Activated T-helper 1 cell treated with anti-CD3 and anti-CD28 coated beads, Interleukin-12 subunit alpha, Interleukin-12 subunit beta, Interleukin-2, Interleukin-4 antibody, amounts not matched to agents 30 ng/mL and 10 ng/mL and 1 ng/mL, durations not matched to agents 14 hours and 24 hours and 36 hours (primary cell): ENCODE measurements at places on chromosomes 13 and 19. TPM values are rescaled to one million over a fixed set of nuclear protein-coding genes. Genes with fewer than 3 reads are reported as not detected.

DNA sequence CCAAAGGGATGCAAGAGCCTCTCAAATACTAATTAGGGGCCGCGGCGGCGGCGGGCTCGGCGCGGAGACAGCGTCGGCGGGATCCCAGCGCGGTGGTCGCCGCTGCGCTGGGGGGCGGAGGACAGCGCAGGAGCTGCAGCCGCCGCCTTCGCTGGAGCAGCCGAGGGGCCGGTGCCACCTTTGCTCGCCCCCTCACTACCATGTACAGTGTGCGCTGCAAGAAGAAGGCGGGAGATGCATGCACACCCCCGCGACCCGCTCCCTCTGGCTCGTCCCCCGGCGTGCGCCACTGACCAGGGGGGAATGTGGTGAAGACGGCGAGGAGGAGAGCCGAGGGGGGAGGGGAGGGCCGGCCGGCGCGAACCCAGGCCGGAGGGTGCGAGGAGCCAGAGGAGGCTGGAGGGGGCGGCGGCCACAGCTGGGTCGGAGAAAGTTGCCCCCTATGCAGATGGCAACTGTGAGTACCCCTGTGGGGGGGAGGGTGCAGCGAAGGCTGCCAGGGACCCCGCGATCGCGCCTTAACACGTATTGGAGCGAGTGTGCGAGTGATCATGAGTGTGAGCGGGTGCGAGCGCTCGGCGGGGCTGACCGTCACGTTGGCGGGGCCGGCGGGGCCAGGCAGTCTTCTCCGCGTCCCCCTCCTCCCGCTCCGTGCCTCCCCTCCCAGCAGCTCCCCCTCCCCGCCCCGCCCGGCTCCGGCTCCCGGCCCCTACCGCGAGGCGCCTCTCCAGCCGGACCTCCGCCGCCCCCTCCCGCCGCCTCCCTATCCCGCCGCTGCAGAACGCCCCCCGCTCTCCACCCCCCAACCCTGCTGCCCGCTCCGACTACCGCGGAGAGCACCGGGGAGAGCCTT is 808 bp downstream of the SLITRK5 start:
- DNase-seq, result no peak

- DNase-seq, result no peak
Observed at GRCh38 chr13:30179597-30180276, 127.6 kb downstream of the KATNAL1 start.

- no peak for DNase-seq
Observed at GRCh38 chr19:6503407-6504201, 1.5 kb upstream of the TUBB4A start.

DNA sequence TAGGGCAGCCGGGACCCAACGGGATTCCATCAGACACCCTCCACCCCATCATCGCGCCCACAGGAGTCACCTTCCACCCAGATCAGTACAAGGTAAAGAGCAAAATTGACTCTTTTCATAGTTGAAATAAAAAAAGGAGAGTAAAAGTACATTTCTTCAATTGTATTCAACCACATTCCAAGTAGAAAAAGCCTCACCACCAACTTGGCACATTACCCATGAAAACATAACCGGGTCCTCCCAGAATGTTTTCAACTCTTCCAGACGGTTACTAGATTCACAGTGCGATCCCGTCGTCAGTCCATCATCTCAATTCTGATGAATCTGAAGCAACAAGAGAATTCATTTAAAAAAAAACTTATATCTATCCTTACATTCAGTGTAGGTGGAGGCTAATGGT is 125.2 kb downstream of the RAB20 start:
- no peak for DNase-seq

DNA sequence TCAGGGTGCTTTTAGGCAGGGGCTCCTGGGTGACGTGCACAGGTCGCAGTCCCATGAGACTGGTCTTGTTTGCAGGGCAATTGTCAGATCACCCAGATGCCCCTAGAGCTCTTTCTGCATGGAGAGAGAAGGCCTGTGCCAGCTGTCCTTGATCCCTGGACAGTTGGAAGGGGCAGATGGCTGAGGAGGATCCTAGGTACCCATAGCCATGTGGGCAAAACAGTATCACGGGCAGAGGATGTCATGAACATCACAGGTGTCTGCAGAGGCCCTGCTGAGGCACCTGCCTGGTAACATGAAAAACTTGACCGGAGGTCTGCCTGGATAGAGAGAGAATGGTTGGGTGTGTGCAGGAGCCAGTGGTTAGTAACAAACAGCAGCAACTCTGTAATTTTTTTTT is 99.3 kb downstream of the ZNF536 start:
- no peak for DNase-seq

GRCh38 chr13:78024996-78025395 is 106.4 kb upstream of the EDNRB start:
- no peak for DNase-seq

- no peak for DNase-seq
Observed at GRCh38 chr19:51091126-51091525, 8.4 kb upstream of the KLK14 start.

DNA sequence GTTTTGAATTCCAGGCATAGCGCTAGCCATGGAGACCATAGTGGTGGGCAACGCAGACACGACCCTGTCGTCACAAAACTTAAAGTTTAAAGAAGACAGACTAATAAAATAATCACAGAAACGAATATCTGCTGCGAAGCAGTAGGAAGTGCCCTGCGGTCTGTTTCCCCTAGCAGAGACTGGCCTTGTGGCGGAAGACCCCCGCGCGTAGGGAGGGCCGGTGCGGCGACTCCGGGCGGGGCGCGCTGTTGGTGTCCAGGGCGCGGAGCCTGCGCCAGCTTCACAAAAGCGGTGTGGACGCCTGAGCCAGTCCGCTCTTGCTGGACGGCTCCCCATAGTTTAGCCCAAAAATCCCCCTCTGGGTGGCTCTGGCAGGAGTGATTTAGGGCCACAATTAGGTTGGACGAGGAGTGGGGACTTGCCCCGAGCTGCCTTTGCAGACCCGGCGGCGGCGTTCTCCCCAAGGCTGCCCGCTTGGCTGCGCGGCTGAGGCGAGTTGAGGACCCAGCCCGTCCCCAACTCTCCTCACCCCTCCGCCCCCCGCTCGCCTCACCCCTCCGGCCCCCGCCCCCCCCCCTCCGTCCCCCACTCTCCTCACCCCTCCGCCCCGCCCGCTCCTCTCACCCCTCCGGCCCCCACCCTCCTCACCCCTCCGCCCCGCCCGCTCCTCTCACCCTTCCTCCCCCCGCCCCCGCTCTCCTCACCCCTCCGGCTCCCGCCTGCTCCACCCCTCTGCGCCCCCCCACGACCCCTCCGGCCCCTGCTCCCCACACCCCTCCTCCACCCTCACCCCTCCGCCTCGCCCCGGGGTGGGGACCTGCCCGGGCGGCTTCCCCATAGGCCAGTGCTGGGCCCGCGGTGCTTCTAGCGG is 14.2 kb upstream of the LATS2 start:
- peak; percentile 6 for DNase-seq

DNA sequence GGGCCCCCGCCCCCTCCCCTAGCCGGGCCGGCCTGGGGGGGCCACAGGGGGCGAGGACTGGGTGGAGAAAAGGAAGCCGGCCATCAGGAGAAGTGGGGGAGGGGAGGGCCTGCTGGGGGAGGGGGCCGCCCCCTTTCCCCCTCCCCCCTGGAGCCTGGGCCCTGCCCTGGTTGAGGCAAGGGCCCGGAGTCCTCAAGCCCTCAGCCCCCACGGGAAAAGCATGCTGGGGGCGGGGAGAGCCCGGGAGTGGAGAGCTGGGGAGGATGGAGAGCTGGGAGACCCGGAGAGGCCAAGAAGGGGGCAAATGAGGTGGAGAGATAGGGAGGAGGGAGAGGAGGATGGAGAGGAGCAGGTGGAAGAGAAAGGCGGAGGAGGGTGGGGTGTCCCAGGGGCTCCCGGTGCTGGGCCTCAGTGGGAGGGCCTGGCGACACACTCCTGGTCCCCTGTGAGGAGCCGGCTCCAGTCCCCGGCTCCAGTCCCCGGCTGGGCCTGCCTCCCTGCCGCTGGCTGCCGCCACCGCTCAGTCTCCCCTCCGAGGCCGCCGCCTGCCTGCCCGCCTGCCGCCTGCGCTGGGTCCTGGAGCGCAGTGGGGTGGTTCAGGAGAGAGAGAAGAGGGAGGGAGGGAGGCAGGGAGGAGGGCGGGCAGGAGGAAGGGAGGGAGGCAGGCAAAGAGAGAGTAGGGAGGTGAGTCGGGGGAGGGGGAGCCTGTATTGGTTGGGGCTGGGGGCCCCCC is at the start of gene GRIK5:
TSS of gene GRIK5 (minus strand) at position 588 of the 733 bp plus-strand sequence. CDS start 4,436 bp downstream, outside the sequence.
- DNase-seq, result no peak

DNA sequence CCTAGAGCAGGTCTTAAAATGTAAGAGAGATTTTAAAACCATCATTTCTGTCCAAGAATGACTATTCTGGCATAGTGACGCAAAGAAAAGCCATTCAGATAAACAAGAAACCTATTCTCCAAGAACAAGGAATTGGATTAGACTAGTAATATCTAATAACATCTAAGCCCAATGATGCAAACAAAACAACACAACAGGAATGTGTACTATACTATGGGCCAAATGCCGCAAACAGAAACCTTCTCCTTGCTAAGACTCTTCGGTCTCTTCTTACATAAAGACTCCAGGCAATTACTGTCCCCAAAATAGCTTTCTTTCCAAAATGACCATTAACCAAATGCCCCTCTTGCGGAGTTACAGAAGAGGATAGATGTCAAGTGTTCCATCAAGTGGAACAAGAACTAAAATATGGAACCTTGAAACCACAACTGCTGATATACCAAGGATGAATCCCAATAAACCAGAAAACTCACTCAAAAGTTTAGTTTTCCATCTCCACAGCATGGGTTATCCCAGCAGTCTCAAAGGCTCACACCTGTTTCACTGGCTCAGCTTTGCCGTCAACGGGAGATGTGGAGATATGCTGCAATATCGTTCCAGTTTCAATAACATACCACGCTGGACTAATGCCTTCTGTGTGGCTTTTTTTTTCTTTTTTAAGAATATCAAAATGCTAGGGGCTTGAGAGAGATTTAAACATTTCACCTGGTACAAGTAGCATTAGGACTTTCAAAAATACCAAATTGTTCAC is 76.2 kb downstream of the FOXO1 start:
- no peak for DNase-seq

GRCh38 chr19:41134616-41135015 is 20.4 kb downstream of the CYP2F1 start:
- DNase-seq, result no peak

GRCh38 chr13:41273831-41274441 is 10.6 kb upstream of the MTRF1 start:
- DNase-seq, result no peak

DNA sequence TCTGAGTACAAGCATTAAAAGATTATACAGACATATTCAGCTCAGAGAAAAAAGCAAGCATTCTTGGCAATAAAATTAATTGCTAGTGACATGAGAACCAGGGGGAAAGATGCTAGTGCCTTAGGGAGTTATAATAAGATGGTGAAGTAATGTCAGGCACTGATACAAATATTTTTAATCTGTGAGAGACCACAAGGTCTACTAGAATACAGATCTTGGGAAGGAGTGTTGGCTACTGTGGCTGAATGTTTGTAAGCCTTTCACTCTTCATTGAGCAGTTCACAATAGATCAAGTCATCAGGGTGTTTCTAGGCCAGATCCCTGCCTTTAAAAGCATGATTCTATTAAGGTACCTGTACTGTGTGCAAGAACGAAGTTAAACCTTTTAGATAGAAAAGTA is 16.4 kb downstream of the FREM2 start:
- no peak for DNase-seq

GRCh38 chr13:97464561-97464960 is 30.6 kb downstream of the RAP2A start:
- no peak for DNase-seq

DNA sequence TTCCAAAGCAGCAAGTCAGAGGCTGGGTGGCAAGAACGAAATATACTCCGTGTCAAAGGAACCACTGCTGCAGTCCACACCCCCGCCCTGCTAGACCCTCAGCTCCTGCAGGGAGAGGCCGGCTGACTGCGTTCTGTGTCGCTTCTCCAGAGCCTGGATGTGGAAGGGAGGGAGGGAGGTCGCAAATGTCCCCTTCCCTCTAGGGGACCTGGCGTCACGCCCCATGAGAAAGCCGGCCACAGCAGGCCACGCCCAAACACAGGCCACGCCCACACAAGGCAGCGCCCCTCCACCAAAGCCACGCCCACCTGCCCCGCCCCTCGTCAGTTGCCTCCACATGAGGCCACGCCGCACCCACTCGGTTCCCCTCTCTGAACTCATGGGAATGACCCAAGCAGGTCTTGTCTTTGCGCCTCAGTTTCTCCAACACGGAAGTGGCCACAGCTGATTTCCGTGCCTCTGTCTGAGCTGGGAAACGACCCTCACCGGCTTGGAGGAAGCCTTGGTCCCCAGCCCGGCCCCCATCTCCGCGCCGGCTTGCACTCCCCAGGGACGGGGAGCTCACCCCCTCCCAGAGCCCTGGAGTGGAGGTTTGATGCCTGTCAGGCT is 38.4 kb upstream of the TCF3 start:
- DNase-seq, result peak; percentile 45

SBNO2 gene
- total RNA-seq, result 95.5 and 96.9 TPM in 2 replicates

ZNF415 gene
- 0.20 and 0.21 TPM in 2 replicates for total RNA-seq

ZNF563 gene
- total RNA-seq, result 1.4 and 2.5 TPM in 2 replicates

SLAIN1 gene
- total RNA-seq, result 36.3 and 43.3 TPM in 2 replicates

PGLYRP2 gene
- 0.07 TPM in 1 of 2 replicates, not detected in the other for total RNA-seq

AP2A1 gene
- 61.1 and 63.6 TPM in 2 replicates for total RNA-seq

MFSD12 gene
- 126 and 136 TPM in 2 replicates for total RNA-seq

CDC42EP5 gene
- not detected in 2 replicates for total RNA-seq

SERTM1 gene
- not detected in 2 replicates for total RNA-seq

C19orf73 gene
- total RNA-seq, result 2.6 and 2.9 TPM in 2 replicates

KLK14 gene
- 0.64 and 1.2 TPM in 2 replicates for total RNA-seq

SPRED3 gene
- total RNA-seq, result 2.2 and 2.6 TPM in 2 replicates
